ENCODE measurements at places on chromosomes 4 and X.

DNA sequence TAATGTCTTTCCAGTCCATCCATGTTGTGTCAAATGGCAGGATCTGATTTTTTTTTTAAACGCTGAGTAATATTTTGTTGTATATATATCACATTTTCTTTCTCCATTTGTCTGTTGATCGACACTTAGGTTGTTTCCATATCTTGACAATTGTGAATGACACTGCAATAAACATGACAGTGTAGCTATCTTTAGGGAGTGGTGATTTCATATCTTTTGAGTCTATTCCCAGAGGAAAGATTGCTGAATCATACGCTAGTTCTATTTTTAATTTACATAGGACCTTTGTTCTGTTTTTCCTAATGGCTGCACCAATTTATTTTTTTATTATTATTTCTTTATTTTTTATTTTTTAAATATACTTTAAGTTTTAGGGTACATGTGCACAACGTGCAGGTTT, 470.7 kb downstream of the CCSER1 start:
- no peak for DNase-seq

DNA sequence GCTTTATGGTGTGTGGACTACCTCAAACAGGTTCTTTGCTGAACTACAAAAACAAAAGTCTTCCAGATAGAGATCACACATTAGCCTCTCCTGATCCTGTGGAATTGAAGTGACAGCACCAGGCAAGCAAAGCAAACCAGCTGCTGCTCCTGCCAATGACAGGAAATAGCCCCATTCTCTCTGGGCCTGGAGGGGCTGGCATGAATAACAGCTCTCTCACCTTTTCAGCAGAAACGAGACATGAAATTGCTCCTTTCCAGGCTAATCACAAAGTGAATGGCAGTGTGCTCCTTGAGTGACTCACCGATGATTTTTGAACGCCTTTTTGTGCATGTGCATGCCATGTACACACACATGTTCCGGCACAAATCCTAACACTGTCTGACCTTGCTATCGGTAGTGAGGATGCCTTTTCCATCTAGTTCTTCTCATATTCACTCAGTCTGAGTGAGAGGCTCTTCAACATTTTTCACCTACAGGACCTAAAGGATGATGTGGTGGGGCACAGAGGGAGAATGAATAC, 24.4 kb downstream of the MFAP3L start:
- DNase-seq: no peak

DNA sequence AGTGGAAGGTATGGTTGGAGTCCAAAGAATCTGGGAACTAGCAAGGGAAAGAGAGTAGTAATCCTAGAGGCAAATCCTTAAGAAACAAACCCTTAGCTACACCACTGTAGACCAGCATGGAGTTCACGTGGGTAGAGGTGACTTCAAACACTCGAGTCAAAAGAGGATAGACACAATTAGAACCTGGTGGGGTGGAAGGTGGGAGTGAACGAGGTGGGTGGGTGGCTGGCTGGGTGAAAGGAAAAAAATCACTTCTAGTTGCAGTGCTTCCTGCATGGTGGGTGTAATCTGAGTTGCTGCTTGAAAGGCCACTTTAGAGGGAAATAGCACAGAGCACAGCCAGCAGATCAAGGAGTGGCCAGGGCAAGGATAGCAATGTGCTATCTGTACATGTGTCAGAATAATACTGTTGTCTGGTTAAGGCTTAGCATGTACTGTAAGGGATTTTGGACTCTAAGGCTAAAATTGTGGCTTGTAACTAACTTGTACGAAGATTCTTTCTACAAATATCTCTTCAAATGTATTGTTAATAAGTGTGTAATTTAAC, 356.2 kb downstream of the GRIA2 start:
- no peak for DNase-seq

GRCh38 chrX:35458142-35458541, 340.0 kb upstream of the MAGEB16 start:
- DNase-seq: no peak

- DNase-seq: no peak
These were observed 45.9 kb downstream of the FREM3 start for GRCh38 chr4:143654571-143654970.

GRCh38 chr4:97185233-97185632, 958.0 kb downstream of the STPG2 start:
- DNase-seq: no peak

GRCh38 chrX:118637997-118638396, 89.4 kb upstream of the IL13RA1 start:
- no peak for DNase-seq

DNA sequence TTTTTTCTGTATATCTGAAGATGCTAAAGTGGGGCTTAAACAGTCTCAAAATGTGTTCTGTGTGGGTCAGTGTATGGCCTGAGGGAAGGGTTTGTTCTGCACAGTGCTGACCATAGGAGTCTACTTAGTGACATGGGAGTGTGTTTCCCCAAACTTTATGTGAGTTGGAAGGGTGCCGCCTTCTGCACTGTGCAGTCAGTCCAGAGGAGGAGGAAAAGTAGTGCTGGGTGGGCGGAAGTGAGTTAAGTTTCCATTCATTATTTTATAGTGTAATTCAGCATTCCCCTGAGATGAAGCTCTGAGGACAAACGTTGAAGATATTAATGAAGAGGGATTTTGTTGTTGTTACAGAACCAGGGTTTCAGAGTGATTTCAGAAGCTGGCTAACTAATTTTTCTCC, 2.9 kb downstream of the CHST7 start:
- DNase-seq: no peak

DNA sequence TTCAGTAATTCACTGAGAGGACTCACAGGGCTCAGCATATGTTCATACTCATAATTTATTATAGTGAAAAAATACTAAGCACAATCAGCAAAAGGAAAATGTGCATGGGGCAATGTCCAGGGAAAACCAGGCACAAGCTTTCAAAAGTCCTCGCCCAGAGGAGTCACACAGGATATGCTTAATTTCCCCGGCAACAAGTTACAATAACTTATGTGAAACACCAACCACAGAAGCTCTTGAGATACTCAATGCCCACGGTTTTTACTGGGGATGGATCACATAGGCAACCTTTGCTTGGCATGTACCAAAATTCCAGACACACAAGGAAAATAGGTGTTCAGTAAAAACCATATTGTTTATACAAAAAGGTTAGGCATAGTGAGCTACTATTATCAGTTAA, 38.5 kb upstream of the STPG2 start:
- DNase-seq: no peak

- no peak for DNase-seq
These were observed 42.5 kb downstream of the HTT start for GRCh38 chr4:3116955-3117354.

- DNase-seq: no peak
These were observed 78.5 kb downstream of the SHROOM3 start for GRCh38 chr4:76513482-76513881.

DNA sequence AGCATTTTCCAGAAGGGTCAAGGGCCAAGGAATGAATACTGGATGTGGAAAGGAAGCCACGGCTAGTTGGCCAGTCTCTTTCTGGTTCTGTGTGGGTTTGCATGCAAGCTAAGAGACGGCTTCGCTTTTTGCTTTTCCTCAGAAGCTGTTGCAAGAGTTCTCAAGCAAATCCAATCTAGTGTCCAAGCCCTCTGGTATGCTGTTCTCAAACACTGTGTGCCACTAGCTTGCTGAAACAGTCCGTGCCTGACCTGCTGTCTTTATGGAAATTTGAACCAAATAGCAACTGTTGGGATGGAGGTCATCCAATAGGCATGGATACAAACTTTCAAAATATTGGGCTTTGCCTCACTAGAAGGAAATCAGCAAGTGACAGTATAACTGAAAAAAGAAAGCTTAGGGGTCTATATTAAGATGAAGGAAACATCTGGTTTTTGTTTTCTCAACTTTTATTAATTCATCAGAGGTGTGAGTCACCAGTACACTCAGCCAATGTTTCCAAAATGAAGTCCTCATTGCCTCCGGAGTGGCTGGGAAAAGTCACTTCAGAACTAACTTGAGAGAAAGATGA, 70.5 kb downstream of the SLC9A6 start:
- DNase-seq: no peak

DNA sequence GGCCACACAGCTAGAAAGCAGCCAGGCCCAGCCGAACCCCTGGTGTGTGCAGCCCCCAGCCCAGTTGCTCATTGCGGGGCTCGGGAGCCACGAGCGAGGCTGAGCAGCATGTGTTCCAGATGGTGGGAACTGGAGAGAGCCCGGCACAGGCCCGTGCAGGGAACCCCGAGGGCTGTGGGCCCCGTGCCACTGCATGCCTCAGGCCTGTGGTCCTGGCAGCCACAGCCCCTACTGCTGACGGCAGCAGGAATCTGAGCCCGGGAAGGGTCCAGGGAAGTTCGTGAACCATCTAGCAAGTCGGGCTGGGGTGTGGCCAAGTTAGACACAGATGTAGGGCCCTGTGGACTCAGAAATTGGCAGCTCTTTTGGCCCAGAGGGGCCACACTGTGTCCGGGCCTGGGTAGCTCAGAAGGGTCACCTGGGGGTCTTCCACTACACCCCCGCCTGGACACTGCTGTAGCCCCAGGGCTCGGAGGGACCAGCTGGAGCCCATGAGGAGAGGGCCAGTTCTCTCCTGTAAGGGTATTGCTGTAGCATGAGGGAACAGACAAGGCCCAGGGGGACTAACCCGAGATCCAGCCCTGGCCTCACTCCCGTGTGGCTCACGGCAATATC, 12.1 kb downstream of the HTRA3 start:
- DNase-seq: no peak

- no peak for DNase-seq
These were observed 19.4 kb downstream of the SORBS2 start for GRCh38 chr4:185792384-185793115.

GRCh38 chr4:5096261-5096660, 45.0 kb downstream of the STK32B start:
- DNase-seq: no peak

DNA sequence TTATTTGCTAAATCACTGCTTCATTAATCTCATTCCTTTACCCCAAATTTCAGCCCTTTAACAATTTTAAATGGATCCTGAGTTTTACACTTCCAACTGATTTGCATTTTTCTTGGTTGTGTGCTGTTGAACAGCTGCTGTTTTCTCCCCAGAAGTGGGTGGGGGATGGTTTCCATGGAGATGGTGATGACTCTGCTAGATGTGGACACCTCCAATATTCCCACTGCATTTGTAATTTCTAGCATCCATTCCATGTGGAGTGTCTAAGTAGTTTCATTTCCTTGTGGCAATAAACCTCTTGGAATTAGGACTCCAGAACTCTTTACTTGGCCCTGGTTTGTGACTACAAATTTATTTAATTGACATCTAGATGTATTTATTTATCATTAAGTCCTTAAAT, 330.4 kb downstream of the GBA3 start:
- DNase-seq: no peak

DNA sequence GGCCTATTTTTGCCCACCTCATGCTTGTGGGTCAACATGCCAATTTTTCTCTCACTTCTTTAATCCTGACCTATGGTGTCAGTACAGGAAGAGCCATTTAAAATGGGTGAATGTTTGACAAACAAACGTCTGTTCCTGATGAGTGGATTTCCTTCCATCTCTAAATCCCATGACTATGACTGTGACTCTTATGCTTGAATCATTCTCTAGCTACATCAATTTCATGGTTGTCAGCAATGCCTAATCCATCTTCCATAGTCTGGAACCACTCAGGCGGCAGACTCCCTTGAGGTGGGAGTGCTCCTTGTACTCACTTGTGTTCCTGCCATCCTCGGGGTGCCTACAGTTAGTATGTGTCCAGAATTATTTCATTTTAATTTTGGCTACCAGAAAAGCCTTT, 194.9 kb upstream of the RPS6KA3 start:
- DNase-seq: no peak
